Cortex of kidney (tissue), 1 donor: ENCODE measurements at places on chromosomes 3 and 15.

- DNase-seq, result no peak
Measured at GRCh38 chr3:53484984-53485383, 9.4 kb upstream of the CACNA1D start.

DNA sequence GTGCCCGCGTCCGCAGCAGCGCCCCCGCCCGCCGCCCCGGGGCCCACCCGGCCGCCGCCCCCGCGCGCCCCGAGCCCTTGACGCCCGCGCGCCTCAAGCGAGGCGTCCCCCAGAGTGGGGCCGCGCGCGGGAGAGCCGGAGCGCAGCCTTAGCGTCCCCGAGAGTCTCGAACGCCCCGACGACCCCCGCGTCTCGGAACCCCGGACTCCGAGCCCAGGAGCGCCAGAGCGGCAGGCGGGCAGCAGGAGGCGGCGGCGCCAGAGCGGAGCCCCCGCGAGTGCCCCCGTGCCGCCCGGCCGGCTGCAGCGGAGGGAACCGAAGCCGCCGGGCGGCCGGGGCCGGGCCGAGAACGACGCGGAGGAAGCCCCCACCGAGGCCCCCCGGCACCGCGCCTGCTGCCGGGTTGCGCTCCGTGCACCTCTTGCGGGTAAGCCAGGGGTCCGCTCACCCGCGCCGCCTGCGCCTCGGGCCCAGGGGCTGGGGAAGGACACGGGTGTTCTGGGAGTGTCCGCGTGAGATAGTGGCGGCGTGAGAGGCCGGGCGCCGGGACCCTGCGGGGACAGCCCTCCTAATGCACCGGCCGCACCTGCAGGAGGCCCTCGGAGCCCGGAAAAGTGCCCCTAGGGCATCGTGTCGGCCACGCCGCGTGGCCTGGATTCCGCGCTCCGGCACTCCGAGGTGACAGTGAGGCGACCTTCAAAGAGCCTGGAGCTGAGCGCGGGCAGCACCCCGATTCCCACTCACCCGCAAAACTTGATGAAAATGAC, 52.0 kb upstream of the ULK4 start:
- no peak for DNase-seq

DNA sequence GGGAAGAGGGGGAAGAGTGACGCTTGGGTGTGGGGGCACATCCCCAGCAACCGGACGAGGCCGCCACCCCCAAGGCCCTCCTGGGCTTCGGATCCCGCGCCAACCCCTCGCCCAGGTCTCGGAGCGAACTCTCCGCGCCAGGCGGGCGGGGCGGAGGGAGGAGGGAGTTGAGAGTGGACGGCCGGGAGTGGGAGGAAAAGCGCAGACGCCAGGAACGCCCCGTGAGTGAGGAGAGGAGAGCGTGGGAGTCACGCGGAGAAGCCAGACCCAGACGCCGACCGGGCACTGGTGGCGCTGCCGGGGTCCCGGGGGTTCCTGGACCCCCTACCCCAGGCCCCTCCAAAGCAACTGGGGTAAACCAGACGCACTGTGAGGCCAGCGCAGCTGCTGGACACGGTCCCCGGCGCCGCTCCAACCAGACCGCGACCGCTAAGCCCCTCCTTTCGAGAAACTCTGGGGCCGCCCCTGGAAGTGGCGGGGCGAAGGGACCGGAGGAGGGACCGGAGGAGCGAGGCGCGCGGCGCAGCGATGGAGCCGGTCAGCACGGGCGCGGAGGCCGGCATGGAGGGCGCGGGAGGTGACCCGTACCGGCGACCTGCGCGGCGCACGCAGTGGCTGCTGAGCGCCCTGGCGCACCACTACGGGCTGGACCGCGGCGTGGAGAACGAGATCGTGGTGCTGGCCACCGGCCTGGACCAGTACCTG, at the start of gene EFCC1:
Gene EFCC1 (plus strand): TSS at position 204 of the 705 bp plus-strand sequence. CDS start 325 bp downstream, at position 529.
- no peak for DNase-seq

GRCh38 chr3:44530911-44531310, 24.1 kb upstream of the ZKSCAN7 start:
- DNase-seq, result no peak

DNA sequence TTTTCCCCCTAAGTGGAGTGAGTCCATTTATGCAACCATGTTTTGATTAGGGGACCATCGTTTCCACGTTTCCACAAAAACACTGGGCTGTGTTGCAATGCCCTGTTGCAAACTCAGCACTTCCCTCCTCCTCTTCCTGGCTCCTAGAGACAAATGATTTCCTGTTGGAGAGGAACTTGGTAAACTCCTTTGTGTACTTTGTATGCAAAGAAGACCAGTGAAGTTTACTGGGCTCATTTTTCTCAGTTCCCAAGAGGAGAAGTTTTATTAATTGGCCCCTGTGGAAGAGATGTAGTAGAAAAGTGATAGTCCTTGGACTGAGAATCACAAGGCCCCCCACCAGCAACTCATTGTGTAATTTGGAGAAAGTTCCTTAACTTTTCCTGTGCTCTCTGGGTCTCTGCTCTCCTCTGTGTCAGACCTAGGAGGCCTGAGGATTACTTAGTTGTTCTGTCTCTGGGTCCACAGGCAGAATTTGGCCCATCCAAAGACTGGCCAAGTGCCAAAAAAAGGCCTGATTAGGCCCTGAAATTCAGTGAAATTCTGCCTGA, 95.0 kb downstream of the ATG7 start:
- no peak for DNase-seq

- DNase-seq, result no peak
Measured at GRCh38 chr3:4807381-4808280, 171.6 kb upstream of the BHLHE40 start.

GRCh38 chr3:71168880-71169411, 414.6 kb downstream of the FOXP1 start:
- no peak for DNase-seq

- DNase-seq, result no peak
Measured at GRCh38 chr3:60594025-60594424, 657.2 kb downstream of the FHIT start.

- DNase-seq, result no peak
Measured at GRCh38 chr15:84831028-84831427, 13.9 kb downstream of the ALPK3 start.

GRCh38 chr3:50630877-50631276, 13.9 kb downstream of the MAPKAPK3 start:
- DNase-seq, result no peak

DNA sequence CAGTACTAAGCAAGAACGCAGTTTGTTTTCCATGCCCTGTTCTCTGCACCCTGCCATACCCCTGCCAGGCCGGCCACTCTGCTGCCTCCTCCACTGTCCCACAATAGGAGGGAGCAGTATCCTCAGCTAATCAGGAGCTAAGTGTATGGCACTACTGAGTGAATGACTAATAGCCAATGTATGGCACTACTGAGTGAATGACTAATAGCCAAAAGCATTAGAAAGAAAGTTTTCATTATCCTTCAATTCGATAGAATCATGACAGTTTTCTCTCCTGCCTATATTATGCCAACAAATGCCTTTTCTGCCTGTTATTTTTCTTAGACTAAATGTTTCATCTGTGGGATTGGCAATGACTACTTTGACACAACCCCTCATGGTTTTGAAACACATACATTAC, 107.5 kb upstream of the CHRM5 start:
- DNase-seq, result no peak

DNA sequence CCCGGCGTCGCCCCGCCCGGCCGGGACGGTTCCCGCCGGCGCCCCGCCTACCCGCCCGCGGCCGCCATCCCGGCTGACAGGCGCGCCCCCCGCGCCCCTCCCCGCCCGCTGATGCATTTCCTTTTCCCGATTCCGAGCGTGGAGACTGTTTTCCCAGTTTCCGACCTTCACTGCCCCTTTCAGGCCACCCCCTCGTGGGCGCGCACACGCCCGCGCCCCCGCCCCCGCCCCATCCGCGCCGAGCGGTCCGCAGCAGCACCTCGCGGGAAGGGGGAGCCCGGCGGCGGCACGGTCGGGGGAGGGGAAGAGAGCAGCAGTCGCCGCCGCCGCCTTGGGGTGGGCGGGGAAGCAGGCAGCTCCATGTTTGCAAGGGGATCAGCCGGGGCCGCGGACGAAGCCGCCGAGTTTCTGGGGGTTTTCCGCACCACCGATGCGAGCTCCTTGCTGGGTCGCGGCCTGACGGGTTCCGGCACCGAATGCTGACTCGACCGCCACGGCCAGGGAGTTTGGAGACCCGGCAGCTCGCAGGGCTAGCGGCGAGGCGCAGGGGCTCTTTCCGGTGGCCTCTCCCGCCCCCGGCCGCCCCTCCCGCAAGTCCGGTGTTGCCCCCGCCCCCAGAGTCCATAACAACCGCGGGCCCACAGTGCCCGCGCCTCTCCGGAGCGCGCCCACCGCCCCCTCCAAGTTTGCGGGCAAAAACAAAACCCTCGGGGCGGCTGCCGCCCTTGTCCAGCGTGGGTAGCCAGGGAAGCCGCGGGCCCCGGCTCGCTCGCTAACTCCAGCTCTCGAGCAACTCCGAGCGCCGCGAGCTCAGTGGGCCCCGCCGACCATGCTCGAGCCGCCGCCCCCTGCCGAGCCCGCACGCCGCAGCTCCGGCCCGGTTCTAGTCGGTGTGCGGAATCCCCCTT, 3.2 kb upstream of the SIN3A start:
- no peak for DNase-seq

- no peak for DNase-seq
Measured at GRCh38 chr3:78736863-78737262, 1030.9 kb downstream of the ROBO1 start.

- DNase-seq, result no peak
Measured at GRCh38 chr15:68851971-68852370, 31.3 kb upstream of the ANP32A start.

GRCh38 chr3:49626101-49626581, 48.0 kb upstream of the APEH start:
- DNase-seq, result no peak

DNA sequence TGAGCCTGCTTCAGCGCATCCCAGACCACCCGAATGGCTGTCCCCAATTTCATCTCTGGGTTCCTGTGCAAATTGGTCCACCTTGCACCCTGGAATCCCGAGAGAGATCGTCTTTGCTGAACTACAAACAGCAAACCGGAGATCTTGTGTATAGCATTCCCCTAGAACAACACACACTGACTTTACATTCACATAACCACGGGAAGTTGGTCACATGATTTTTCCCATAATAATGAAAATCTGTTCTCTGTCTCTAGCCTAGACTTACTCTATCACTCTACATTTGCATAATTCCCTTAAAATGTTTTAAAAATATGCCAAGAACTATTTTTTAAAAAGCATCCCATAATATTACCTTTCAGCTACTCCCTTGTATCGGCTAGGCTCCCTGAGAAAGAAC, 34.6 kb downstream of the CTSH start:
- DNase-seq, result no peak

DNA sequence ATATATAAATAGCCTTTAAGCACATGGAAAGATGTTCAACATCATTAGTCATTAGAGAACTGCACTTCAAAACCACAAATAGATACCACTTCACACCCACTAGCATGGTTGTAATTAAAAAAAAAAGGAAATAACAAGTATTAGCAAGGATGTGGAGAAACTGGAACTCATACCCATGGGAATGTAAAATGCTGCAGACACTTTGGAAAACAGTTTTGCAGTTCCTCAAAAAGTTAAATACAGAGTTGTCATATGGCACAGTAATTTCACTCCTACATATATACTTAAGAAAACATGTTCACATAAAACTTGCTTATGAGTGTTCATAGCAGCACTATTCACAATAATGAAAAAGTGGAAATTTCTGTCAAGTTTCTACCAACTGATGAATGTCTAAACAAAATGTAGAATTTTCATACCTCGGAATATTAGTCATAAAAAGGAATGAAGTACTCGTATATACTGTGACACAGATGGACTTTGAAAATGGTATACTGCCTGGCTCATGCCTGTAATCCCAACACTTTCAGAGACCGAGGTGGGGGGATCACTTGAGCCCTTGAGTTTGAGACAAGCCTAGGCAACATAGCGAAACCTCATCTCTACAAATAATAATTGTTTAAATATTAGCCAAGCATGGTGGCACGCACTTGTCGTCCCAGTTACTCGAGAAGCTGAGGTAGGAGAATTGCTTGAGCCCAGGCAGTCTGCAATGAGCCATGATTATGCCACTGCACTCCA, 28.1 kb downstream of the BCL2A1 start:
- no peak for DNase-seq

GRCh38 chr3:194422188-194422587, 23.1 kb upstream of the GP5 start:
- DNase-seq, result no peak

- DNase-seq, result no peak
Measured at GRCh38 chr15:36926427-36926825, 173.9 kb downstream of the MEIS2 start.

DNA sequence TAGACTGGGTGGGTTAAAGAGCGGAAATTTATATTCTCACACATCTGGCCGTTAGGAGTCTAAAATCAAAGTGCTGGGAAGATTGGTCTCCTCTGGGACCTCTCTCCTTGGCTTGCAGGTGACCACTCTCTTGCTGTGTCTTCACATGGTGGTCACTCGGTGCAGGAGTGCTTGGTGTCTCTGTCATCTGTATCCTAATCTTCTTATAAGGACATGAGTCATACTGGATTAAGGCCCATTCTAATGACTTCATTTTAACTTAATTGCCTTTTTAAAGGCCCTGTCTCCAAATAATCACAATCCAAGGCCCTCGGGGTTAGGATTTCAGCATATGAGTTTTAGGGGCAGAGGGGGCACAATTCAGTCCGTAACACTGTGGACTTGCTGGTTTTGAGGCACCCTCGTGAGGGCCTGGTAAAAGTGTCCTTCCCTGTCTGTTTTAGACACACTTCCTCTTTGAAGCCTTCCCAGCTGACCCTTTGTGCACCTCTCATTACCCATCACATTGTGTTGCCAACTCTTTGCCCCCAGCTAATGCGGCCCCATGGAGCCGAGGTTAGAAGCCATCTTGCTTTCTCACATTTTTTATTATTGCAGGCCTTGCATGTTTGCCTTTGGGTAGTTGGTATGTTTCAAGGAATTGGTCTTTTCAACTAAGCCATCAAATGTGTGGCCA, 3.2 kb downstream of the XYLB start:
- DNase-seq, result no peak

DNA sequence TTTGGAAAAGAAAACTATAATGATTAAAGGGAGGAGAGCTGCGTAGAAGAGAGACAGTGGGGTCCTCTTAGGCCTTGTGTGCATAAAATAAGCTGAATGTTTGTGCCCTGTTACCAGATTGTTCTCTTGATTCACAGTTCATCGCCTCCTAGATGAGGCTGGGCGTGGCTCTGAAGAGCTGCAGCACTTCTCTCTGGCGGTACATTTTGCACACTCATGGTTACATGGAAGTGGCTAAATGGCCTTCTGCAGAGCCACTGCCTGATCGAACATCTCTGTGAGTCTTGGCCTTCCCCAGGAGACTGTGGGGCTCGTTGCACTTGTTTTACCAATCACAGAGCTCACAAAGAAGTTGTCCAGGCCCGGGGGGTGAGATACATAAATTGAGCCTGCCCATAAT, 208.8 kb downstream of the GABRG3 start:
- DNase-seq, result no peak

- no peak for DNase-seq
Measured at GRCh38 chr3:150961949-150962348, 10.6 kb downstream of the CLRN1 start.
